B cell (primary cell): ENCODE measurements at places on chromosomes 2 and 18. TPM values are rescaled to one million over a fixed set of nuclear protein-coding genes. Genes with fewer than 3 reads are reported as not detected.

DNA sequence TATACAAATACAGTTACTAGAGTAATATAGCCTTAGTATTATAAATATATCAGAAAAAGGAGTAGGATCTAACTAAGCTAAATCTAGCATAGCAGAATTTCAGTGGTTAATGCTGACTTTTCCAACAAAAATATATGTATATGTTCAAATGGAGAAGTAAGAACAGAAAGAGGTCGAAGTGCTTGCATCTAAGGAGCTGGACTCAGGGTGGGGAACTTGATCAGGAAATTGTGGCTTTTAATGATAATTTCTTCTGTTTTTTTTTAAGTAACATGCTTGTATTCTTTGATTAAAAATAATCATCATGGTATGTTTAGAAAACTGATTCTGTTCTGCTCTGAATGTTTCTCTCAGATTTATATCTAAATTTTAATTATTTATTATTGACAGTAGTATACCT lies 327.1 kb downstream of the GALNT13 start:
- DNase-seq: no peak
- no peaks in the 10 kb centered on the region for H3K36me3 ChIP-seq
- H3K27ac ChIP-seq: no peak overlapping the region
- no peak overlapping the region for H3K4me3 ChIP-seq
- no peaks in the 10 kb centered on the region for H3K27me3 ChIP-seq

RAPH1 gene
- 0.13 TPM in 2 replicates for polyA plus RNA-seq

GCKR gene
- polyA plus RNA-seq: not detected in 2 replicates

DNA sequence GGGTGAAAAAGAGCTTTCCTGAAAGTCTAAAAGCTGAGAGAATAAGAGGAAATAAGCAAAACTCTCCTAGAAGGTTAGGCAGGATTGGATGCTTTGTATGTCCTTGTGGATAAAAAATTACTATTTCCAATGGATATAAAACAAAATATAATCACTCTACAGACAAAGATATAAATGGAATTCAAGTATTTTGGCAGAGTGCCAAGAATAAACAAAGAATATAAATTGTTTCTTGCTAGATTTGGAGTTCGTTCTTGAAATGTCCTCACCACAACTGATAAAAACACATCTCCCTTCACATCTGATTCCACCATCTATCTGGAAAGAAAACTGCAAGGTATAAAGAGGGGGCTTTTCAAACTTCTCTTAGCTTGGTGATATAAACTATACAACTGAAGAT lies 13.3 kb downstream of the SULT1C3 start:
- no peak for DNase-seq
- no peak overlapping the region for H3K27ac ChIP-seq

DNA sequence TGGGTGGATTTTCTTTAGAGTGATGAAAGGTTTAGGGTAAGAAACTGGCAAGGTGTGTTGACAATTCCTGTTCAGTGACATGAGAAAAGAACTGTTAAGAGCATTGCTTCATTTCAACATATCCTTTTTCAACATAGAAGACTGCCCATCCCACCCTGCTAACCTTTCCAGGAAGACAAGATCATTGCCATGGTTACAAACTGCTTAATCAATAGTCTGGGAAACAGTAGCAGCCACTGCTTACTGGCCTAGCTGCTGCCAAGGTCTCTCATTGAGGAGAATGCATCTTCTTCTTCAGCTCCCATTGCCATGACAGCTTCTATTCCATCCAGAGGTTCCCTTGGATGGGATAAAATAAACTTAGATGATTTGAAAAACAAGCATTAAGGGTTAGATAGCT lies 212.1 kb downstream of the LRRTM1 start:
- no peaks in the 10 kb centered on the region for H3K4me1 ChIP-seq
- H3K27me3 ChIP-seq: no peaks in the 10 kb centered on the region
- no peaks in the 10 kb centered on the region for H3K36me3 ChIP-seq
- no peak for DNase-seq
- H3K4me3 ChIP-seq: no peak overlapping the region
- no peak overlapping the region for H3K27ac ChIP-seq

GRCh38 chr2:154588838-154589237 lies 109.7 kb upstream of the KCNJ3 start:
- DNase-seq: no peak
- no peaks in the 10 kb centered on the region for H3K4me1 ChIP-seq
- no peaks in the 10 kb centered on the region for H3K36me3 ChIP-seq
- no peak overlapping the region for H3K4me3 ChIP-seq
- H3K27ac ChIP-seq: no peak overlapping the region
